Activated CD4-positive, alpha-beta memory T cell treated with anti-CD3 and anti-CD28 coated beads for 36 hours (primary cell): ENCODE measurements at places on chromosomes 5 and 9. TPM values are rescaled to one million over a fixed set of nuclear protein-coding genes. Genes with fewer than 3 reads are reported as not detected.

DNA sequence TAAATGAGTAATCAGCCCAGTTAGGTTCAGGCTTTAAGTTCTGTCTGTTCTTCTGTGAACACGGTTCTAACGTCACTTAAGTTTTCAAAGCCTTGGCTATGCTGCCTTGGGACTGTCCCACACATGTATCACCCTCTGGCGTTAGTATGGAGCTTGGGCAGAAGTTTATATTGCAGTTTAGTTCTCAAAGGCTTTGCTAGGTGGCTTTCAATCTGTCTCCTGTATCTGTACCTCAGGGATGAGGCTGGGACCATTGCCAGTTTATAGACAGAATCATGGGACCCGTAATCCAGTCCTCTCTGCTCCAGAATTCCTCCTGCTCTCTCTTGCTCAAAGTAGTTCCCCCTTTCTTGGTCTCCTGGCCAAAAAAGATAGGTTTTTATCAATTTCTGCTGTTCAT, 12.1 kb downstream of the C9orf40 start:
- no peak for DNase-seq

DNA sequence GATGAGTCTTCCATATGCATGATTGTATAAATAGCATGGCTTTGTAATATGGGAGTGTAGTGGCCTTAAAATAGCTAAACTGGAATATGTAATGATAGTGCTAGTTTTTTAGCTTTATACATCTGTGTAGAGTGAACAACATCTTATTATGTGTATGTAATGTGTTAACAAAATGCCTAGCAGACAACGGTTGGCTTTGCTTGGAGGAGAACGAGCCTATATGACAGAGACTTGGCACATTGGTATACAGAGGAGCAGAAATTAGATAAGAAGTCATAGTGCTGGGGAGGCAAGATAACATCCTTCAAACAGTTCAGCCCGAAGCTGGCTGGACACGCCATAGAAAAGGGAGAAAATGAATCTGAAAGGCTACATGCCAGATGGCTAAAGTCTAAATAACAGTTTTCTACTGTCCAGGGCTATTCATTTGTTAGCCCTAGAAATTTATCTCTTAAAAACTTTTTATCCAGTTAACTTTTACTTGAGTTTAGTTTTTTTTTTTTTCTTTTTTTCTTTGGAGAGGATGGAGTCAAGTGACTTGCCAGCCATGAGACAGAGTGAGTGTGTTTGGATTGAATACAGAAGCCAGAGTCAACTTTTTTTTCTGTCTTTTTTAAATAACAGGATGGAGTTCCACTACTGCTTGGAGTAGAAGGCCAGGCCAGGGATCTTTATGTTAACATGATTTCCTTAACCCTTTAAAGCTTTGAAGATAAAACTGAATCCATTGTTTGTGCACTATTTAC, 214.4 kb upstream of the ACTBL2 start:
- DNase-seq, result no peak

DNA sequence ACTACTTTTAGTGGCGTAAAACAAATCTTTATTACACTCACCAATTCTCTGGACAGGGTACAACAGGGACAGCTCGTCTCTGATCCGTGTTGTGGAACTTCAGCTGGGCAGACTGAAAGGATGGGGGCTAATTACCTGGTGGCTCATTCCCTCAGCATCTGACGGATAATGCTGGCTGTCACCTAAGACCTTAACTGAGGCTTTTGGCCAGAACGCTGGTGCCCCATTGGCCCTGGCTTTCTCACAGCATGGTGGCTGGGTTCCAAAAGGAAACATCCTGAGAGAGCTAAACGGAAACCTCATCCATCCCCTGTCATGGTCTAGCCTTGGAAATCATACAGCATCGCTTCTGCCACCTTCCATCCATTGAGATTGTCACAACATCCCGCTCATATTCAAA, 62.9 kb downstream of the RAI14 start:
- DNase-seq, result no peak

JAKMIP2 gene
- total RNA-seq, result 1.1 TPM

DNA sequence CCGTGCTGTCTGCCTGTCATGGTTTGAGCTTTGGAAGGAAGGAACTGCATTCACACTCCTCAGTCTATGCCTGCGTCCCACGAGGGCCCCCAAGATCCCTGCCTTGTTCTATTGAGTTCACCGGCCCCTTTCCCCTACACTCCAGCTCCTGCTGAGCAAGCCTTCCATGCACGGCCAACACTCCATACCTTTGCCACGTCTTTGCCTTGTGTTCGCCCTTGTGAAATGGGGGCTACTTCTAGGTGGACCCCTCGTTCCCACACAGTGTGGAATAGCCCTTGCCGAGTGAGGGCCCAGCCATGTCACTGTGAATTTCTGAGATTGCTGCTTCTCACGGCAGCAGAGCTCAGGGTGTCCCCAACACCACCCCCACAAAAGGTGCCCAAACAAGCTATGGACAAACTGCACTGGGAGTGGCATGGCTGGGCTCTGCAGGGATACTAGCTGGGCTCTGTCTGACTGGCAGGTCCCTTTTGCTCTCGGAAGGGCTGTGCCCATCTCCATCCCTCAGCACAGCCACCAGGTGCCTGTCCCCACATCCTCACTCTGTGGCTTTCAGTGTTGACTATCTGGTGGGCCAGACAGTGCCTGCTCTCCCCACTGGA, 67.9 kb upstream of the ADAMTS2 start:
- no peak for DNase-seq

ARID3C gene
- 0.17 TPM for total RNA-seq

DNA sequence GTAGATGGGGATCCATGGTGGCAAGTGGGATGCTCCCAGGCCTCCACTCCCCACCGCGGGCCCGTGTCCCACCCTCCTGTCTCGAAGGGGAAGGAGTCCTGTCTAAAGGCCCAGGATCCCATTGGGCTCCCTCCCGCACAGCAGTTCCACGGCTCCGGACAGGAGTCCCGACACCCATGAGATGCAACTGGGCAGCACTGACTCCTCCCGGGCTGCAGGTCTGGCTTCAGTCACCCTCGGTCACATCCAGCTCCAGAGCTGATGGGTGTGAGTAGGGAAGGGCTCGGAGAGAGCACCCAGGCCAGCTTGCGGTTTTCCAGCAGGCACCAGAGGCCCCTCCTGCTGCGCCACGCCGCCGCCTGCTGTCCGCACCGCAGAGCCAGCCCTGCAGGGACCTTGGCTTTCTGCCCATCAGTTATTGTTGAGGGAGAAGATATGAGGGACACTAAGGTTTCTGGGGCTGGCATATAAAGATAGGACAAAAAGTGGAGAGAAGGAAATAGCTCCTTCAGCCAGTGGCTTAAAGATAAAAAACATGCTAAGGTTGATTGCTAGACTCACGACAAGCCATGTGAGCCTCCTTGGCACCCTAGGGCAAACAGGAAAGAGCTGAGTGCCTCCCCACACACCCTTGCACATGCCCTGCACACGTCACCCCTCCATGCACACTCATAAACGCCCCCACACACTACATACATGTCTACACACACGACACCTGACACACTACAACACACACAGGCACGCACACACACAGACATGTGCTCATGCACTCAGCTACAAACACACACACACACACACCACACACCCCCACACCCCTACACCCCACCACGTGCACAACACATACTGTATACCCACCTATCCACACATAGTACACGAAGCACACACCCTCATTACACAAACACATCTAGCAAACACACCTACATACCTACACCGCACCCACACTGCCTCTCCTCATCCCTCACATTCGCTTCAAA, 79.0 kb downstream of the AK8 start:
- DNase-seq, result no peak

- DNase-seq, result no peak
Observed at GRCh38 chr9:18478501-18479361, 4.8 kb downstream of the ADAMTSL1 start.

SOHLH1 gene
- not detected for total RNA-seq
